Esophagus squamous epithelium (tissue), 5 donors: ENCODE measurements at places on chromosomes 16 and 17.

DNA sequence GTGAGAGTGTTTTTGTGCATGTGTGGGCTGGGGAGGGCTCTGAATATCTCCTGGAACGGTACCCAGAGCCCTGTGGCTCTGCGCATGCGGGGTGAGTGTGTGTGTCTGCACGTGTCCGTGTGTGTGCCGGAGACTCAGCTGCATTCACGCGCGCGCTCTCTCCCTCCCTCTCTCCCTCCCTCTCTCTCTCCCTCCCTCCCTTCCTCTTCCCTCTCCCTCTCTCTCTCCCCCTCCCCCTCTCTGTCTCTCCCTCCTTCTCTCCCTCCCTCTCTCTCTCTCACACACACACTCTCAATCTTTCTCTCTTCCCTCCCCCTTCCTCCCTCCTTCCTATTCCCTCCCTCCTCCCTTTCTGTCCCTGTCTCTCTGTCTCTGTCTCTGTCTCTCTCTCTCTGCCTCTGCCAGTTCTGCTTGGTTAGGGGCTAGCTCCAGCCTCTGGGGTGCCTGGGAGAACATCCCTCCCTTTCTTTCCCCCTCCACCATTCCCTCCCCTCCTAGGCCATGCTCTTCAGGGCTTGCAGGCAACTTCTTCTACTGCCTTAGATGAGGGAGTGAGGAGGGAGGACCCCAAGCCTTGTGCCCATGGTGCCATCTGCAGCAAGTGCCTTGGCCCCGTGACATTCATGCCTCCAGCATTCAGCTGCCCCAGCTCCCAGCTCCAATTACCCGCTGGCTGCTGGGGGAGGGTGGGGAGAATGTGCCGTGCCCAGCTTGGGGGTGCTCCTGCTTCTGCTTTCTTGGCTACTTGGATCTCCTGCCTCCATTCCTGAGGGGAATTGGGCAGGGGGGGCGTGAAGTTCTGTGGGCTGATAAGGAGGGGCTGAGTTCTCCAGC, 6.4 kb downstream of the THRA start:
- no peak for DNase-seq

DNA sequence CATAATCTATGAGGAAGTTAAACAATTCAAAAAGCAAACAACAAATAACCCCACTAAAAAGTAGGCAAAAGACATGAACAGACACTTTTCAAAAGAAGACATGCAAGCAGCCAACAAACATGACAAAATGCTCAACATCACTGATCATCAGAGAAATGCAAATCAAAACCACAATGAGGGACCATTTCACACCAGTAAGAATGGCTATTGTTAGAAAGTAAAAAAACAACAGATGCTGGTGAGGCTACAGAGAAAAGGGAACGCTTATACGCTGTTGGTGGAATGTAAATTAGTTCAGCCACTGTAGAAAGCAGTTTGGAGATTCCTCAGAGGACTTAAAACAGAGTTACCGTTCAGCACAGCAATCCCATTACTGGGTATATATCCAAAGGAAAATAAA, 24.4 kb downstream of the TNFRSF13B start:
- no peak for DNase-seq

DNA sequence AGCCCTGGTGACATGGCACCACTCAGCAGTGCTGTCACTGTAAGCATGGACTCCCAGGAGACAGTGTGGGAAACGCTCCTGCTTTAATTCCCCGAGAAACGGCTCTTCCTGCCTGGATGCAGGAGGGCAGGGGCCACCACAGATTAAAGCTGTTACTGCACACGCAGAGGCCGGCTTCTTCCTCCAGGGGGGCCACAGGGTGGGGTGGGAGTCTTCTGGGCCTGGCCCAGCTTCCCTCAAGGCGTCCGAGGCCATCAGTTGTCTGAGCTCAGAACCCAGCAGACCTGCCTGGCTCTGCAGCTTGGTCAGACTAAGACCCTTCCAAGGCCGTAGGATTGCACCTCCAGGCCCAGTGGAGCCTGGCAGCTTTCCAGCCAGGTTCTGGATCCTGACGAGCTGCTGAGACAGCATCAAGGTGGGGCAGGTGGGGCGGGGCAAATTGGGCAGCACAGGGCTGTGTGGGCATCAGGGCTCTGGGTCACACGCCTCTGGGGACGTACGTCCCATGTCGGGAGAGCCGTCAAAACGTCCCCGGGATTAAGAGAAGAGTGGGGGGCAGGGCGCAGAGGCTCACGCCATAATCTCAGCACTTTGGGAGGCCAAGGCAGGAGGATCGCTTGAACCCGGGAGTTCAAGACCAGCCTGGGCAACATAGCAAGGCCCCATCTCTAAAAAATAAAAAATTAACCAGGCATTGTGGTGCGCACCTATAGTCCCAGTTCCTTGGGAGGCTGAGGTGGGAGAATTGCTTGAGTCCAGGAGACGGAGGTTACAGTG, 5.0 kb upstream of the CAPN15 start:
- no peak for DNase-seq

DNA sequence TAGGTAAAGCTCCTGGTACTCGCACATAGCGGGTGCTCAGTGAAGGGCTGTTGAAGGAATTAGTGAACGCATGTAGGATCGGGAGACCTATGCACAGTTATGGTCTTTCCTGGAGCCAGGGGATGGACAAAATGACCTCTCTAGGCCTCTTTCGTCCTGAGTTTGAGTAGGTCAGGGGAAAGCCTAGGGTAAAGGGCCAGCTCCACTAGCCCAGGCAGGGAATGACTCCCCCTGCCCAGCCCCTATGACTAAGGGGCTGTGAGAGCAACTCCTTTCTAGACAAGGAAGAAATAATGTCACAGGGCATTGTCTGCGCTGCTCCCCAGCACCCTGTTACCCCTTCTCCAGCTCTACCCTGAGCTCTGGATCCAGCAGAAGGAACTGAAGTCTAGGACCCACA, 24.6 kb upstream of the FMNL1 start:
- no peak for DNase-seq

DNA sequence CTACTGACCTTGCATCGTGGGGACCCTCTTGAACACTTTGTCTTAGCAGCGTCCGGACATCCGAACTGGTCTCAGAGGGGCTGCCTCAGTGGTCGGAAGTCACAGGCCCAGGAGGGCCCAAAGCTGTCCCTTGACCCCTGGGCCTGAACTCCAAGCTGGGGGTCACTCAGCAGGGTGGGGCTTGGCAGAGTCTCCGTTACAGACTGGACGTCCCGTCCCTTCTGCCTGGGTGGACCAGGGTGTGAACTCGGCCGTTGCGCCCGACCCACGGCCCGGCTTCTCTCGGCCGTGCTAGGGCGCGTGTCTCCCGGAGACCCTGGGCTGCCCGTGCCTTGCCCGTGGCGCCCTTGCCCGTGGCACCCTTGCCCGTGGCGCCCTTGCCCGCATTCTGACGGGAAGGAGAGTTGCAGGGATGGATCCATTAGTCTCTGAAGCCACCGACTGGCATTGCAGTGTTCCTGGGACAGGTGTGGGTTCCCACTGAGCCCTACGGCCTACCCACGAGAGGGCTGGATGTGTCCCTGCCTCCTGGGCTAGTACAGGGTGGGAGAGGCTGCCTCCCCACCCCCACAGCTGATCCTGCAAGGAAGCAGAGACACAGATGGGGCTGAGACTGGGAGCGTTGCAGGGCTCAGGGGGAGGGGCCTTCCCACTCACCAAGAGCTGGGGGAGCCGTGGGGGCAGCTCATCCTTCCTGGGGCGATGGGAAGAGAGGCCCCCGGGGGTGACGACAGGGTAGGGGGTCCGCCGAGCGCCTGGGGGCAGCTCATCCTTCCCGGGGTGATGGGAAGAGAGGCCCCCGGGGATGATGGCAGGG, 4.9 kb downstream of the CACNA1H start:
- DNase-seq: no peak

DNA sequence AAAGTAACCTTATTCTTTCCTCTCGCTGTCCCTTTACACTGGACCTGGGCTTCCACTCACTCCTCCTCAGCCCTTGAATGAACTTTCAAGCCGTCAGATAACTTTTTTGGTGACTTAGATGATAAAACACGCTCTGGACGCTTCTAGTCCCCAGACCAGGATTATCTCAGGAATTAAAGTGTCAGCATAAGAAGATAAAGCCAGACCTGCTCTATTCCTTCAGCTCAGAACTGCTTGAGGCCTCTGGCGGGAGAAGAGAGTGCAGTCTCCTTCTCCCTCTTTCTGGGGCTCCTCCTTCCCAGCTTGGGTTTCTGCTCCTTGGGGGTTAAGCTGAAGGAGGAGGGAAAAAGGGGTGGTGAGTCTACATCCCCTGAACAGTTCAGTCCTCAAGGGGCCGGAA, 6.6 kb downstream of the LPO start:
- DNase-seq: no peak

GRCh38 chr16:27432558-27432957, 30.6 kb downstream of the IL21R start:
- no peak for DNase-seq

- no peak for DNase-seq
These were observed 49.3 kb upstream of the WSB1 start for GRCh38 chr17:27244491-27245223.

DNA sequence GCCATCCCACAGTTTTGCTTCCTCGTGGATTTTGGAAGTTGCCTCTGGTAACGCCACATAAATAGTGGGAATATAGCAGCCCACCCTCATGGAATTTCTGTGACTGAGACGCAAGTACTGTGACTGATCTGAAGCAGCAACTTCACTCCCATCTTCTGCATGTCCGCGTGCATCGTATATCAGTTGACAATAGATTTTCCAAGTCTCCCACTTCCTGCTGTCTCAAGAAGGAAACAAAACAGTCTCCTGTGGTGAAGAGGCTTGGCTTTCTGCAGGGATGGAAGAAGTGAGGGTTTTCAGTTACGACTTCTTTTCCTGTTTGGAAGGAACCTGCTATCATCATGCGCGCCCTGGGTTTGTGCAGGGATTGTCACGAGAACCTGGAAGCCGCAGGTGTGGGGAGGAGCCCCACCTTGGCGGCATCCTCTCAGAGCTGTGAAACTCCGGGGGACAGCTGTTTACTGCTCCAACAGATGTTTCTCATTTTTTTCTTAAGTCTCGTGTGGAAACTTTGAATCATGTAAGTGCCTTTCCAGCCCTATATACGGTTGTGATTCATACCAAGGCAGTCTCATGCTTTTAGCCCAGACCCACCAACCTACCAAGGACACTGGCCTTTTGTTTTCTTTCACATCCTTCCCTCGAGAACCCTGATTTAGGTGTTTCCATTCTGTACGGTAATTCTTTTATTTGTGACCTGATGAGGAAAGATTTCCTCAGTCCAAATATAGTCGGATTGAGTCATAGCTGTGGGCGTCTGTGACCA, 57.5 kb downstream of the WIPI1 start:
- DNase-seq: no peak

- no peak for DNase-seq
These were observed 43.6 kb downstream of the SRCIN1 start for GRCh38 chr17:38562215-38562569.

DNA sequence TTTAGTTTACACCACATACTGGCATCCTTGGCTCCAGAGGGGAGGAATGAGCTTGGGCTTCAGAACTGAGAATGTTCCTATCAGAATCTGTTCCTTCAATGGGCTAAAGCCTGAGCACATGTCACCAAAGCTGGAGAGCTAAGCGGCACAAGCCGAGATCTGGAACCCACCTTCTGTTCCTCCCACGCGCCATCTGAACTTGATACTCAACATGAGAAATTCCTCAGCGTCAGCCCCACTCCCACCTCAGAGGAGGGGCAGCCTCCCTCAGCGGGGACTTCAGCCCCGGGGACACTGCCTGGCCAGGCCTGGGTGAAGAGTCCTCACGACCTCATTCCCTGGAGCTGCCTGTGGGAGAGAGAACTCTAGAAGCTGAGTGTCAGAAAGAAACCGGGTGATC, 22.8 kb upstream of the SLC47A1 start:
- no peak for DNase-seq

- no peak for DNase-seq
These were observed 7.8 kb downstream of the HIC1 start for GRCh38 chr17:2062571-2063183.

DNA sequence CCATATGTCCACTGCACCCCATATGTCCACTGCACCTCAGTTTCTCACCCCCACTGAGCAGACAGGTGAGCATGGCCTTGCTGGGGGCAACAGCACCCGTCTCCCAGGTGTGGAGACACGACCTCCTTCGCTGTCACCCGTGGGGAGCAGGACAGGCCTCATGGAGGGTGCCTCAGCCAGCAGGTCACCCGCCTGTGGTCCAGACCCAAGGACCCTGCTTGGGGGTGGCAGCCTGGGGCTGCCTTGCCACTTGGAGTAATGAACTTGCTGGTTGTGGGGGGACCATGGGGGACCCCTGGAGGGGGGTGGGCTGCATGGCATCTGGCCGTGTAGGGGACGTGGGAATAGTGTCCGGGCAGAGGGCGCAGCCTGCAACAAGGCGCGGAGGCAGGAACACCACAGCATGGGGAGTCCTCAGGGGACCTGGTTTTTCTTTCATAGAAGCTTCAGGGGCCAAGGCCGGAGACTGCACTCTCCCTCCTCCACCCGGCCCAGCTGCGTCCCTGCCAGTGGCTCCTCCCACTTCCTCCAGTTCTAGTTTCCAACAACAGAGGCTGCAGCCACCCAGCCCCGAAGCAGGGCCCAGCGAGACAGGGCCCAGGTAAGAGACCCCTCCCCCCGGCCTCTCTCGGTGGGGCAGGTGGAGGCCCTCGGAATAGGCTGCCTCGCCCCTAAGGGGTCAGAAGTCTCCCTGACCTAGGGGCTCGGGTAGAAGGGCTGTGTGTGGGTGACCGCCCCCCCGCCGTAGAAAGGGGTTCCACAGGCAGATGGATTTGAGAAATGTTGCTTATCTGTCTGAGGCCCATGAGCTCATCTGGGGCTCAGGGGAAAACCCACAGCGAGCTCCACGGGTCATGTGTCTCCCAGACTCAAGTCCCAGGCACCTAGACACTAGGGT, at the start of gene NHLRC4:
NHLRC4 (plus strand) TSS at position 531 of the 898 bp plus-strand sequence. CDS start 1,043 bp downstream, outside the sequence.
- DNase-seq: no peak

- no peak for DNase-seq
These were observed 76.4 kb downstream of the KCNJ12 start for GRCh38 chr17:21452377-21453143.

DNA sequence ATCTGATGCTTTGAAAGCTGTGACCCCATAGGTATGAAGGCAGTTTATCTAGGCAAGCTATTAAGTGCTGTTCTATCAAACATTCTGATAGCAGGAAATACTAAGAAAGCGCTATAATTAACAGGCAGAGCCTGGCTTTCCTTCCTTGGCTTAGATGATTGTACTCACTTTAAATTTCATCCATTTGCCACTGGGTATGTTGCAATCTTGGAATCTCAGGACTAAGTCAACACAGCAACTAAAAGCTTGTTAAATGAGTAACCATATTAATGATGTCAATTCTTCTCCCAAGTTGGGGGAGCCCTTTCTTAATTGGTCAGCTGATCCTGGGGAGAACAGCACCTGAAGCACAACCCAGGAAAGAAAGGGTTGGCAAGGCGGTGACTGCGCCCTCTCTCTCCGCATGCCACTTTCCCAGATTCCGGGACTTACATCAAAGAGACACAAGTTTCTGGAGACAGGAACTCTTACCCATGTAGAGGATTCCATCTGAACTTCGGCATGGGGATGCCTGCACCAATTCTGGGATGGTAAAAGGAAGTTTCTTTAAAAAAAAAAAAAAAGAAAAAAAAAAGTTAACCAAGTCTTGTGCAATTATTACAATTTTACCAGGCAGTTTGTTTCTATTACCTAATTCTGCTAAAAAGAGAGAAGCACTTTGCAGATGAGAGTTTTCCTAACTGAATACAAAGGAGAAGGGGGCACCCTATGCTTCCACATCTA, 54.4 kb upstream of the ICAM2 start:
- DNase-seq: no peak

- DNase-seq: no peak
These were observed 136.8 kb downstream of the CLEC16A start for GRCh38 chr16:11080999-11081630.
